ENCODE measurements at places on chromosomes 7 and 10.

- H3K27me3 ChIP-seq = no peaks in the 10 kb centered on the region
- no peak for DNase-seq
- H3K4me1 ChIP-seq = no peaks in the 10 kb centered on the region
- no peaks in the 10 kb centered on the region for H3K36me3 ChIP-seq
- no peak overlapping the region for H3K4me3 ChIP-seq
- no peak overlapping the region for H3K27ac ChIP-seq
Measured at GRCh38 chr7:156780724-156781455, 112.1 kb downstream of the LMBR1 start.

- no peak overlapping the region for H3K4me3 ChIP-seq
- no peaks in the 10 kb centered on the region for H3K4me1 ChIP-seq
- H3K36me3 ChIP-seq = no peaks in the 10 kb centered on the region
- DNase-seq = no peak
- no peaks in the 10 kb centered on the region for H3K27me3 ChIP-seq
Measured at GRCh38 chr7:72316148-72316547, 96.0 kb downstream of the CALN1 start.

DNA sequence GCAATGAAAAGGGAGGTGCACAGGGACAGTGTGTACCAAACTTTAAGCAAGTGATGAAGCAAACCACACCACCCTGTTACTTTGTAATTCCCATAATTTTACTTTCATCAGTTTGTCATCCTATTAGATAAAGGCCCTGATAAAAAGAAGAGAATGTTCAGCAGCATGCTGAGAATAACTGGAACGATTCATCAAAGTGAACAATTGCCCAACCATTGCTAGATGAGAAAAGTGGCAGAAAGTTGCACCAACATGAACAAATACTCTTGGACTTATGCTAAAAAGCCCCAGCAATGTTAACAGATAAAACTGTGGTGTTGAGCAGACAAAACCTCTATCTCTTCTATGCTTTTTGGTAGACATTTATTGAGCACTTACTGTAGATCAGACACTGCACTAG, 75.5 kb upstream of the PCGF5 start:
- no peaks in the 10 kb centered on the region for H3K36me3 ChIP-seq
- H3K4me3 ChIP-seq = no peak overlapping the region
- no peak overlapping the region for H3K27ac ChIP-seq
- no peaks in the 10 kb centered on the region for H3K4me1 ChIP-seq
- no peak for DNase-seq

- H3K27me3 ChIP-seq = no peaks in the 10 kb centered on the region
- DNase-seq = no peak
- H3K36me3 ChIP-seq = no peaks in the 10 kb centered on the region
Measured at GRCh38 chr7:25455683-25456251, 227.5 kb upstream of the NPVF start.
